ENCODE measurements at places on chromosomes 6 and 20. TPM values are rescaled to one million over a fixed set of nuclear protein-coding genes. Genes with fewer than 3 reads are reported as not detected.

Gene UNC5CL
- total RNA-seq: 7.6 TPM

Gene SLC17A3
- not detected for total RNA-seq

- no peaks in the 10 kb centered on the region for H3K4me1 ChIP-seq
- no peaks in the 10 kb centered on the region for H3K27me3 ChIP-seq
- DNase-seq: peak; percentile 4
- H3K27ac ChIP-seq: no peak overlapping the region
- H3K4me3 ChIP-seq: no peak overlapping the region
- H3K36me3 ChIP-seq: no peaks in the 10 kb centered on the region
Observed at GRCh38 chr6:48641544-48641943, 530.5 kb upstream of the PTCHD4 start.

GRCh38 chr20:37416848-37417616 is 71.1 kb downstream of the SRC start:
- peaks cover 8% of the 10 kb centered on the region for H3K4me1 ChIP-seq
- H3K36me3 ChIP-seq: no peaks in the 10 kb centered on the region
- DNase-seq: no peak
- H3K27ac ChIP-seq: no peak overlapping the region
- H3K4me3 ChIP-seq: no peak overlapping the region

Measured in cardiac muscle cell (in vitro differentiated cells and primary cell).